Adipocyte (in vitro differentiated cells): ENCODE measurements at places on chromosomes 2 and 18.

- DNase-seq = peak; percentile 57
Measured at GRCh38 chr2:112646791-112647689, 1.3 kb downstream of the SLC20A1 start.

- DNase-seq = no peak
Measured at GRCh38 chr2:54750040-54750439, 26.6 kb downstream of the EML6 start.

- no peak for DNase-seq
Measured at GRCh38 chr2:3021720-3022119, 355.9 kb downstream of the EIPR1 start.

DNA sequence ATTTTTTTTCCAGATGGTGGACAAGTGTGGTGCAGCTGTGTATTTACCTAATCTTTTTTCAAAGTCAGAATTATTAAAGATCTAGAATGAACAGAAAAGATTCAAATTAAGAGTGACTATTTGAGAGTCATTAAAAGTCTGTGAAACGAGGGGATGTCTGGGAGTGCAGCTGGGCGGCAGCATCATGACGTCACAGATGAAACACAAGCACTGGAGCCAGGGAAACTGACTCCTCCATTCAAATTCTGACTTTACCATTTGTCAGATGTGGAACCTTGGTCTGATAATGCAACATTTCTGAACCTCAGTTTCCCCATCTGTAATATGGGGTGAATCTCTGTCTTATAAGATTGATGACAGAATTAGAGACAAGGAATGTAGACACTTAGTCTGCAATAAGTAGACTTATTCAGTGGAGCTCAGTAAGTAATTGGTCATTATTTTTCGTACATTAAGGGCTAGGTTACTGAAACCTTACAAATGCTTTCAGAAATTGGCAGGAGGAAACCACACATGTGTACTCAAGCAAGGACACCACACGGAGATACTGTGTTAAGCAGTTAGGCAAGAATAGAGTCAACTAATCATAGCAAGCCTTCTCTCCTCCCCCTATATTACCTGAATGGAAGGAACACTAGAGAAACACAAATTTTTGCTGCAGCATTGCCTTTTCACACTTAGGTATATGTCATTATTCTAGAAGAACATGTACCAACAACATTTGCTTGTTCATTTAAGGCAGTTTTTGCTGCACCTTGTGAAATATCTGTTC, 27.8 kb upstream of the CXXC1 start:
- DNase-seq = no peak

GRCh38 chr2:216362730-216363129, 9.6 kb downstream of the MARCHF4 start:
- peak; percentile 50 for DNase-seq

DNA sequence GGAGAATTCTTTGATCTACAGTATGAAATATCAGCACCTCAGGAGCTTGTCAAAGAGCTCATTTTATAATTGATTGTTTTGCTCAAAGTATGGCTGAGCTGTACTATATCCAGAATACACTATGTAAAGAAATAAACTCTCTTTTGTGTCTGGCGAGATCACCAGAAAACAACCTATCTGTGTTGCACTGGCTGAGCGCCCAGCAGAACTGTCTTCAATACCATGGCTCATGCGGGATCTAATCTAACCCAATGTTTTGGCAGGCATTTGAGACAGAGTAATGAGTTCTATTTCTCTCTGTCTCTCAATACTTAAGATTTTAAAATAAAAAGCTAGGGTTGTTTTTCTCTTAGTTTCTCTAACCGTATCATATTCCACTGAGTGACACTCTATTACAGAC, 192.4 kb downstream of the L3MBTL4 start:
- DNase-seq = no peak

- no peak for DNase-seq
Measured at GRCh38 chr2:56613254-56613653, 429.5 kb downstream of the CCDC85A start.

DNA sequence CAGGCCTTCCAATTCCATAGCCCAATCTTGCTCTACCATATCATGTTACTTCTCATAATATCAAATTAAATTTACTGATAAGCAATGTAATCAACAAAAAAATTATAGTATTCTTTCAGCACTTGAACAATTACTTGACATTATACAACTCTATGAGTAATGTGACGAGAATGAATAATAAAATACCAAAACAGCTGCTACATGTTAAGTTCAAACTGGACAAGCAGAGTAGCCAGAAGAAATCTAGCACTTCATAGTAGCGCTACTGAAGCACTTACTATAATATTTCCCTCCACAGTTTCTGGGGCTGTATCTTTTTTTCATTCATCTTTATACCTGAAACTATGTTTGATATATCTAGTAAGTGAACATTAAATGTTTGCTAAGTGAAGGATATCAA, 14.9 kb downstream of the PPP3R1 start:
- DNase-seq = peak; percentile 73

- DNase-seq = no peak
Measured at GRCh38 chr18:25725501-25725900, 364.9 kb downstream of the SS18 start.

- DNase-seq = no peak
Measured at GRCh38 chr18:55488473-55488872, 99.5 kb downstream of the TCF4 start.

DNA sequence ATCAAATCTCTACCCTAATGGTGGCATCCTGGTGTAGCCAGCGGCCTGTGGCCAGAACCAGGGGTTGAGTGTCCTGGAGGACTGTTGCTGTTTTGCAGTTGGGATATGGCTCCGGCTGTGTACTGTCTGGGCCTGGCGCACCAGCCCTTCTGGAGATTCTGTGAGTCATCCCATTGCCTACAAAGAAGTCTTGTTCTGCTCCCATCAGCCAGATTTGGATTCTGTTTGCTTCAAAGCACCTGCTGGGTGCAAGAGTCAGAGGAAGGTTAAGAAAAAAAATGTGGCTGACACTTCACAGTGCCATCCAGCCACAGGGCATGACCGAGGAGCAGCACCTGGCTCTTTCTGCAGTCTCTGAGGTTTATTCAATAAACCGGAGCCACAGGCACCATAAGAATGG, 41.0 kb upstream of the ASAP2 start:
- DNase-seq = no peak
